Kidney (tissue), 22 donors: ENCODE measurements at places on chromosomes 13 and 19. TPM values are rescaled to one million over a fixed set of nuclear protein-coding genes. Genes with fewer than 3 reads are reported as not detected.

- H3K27ac ChIP-seq: peak overlapping the region; percentile 29
- H3K4me1 ChIP-seq: peaks cover 16% of the 10 kb centered on the region
- peak; percentile 25 for DNase-seq
Measured at GRCh38 chr13:81406639-81407292, 1065.8 kb upstream of the SPRY2 start.

- no peaks in the 10 kb centered on the region for H3K4me1 ChIP-seq
- H3K36me3 ChIP-seq: peaks cover 2% of the 10 kb centered on the region
- DNase-seq: peak; percentile 95
- H3K27me3 ChIP-seq: no peaks in the 10 kb centered on the region
Measured at GRCh38 chr19:48835734-48836088, 580 bp downstream of the HSD17B14 start.

The METTL21C gene
- polyA plus RNA-seq: not detected

The ERICH4 gene
- 23.1 TPM for polyA plus RNA-seq

DNA sequence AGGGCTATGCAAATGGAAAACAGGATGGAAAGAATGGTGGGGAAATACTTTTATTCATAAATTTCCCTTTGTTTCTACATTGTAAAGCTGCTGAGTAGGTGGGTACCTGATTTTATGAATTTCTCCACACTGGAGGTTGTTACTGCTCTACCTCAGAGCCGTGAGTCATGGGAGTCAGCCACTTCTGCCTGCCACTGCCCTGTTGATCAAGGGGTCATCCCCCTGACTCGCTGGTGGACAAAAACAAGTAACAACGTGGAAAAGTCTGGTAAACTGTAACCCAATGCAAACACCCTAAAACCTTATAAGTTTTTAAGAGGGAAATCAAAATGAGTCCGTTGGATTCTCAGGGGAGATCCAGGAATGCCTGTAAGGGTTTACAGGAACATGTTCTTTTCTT lies 329.5 kb downstream of the ATP8A2 start:
- H3K4me1 ChIP-seq: no peaks in the 10 kb centered on the region
- DNase-seq: no peak
- no peaks in the 10 kb centered on the region for H3K36me3 ChIP-seq
- no peaks in the 10 kb centered on the region for H3K27me3 ChIP-seq
- no peak overlapping the region for H3K27ac ChIP-seq
- H3K4me3 ChIP-seq: no peak overlapping the region

The SPRED3 gene
- 0.17 TPM for polyA plus RNA-seq

DNA sequence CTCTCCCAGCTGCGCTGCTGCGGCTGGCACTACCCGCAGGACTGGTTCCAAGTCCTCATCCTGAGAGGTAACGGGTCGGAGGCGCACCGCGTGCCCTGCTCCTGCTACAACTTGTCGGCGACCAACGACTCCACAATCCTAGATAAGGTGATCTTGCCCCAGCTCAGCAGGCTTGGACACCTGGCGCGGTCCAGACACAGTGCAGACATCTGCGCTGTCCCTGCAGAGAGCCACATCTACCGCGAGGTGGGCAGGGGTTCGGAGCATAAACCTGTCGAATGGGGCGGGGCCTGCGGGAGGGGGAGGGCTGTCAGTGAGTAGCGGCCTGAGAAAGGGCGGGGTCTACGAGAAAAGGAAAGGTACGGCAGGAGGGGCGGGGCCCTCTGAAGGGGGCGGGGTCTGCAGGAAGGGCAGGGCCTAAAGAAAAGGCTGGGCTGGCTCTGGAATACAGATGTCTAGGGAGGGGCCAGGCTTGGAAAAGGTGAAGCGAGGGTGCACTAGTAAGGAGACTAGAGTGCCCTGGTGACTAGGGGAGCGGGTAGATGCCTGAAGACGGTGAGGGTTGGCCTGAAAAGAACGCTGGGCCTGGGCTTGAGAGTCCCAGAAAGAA lies 3.6 kb downstream of the CD37 start:
- H3K4me1 ChIP-seq: no peaks in the 10 kb centered on the region
- H3K27me3 ChIP-seq: no peaks in the 10 kb centered on the region
- peak overlapping the region; percentile 38 for H3K27ac ChIP-seq
- DNase-seq: peak; percentile 94

DNA sequence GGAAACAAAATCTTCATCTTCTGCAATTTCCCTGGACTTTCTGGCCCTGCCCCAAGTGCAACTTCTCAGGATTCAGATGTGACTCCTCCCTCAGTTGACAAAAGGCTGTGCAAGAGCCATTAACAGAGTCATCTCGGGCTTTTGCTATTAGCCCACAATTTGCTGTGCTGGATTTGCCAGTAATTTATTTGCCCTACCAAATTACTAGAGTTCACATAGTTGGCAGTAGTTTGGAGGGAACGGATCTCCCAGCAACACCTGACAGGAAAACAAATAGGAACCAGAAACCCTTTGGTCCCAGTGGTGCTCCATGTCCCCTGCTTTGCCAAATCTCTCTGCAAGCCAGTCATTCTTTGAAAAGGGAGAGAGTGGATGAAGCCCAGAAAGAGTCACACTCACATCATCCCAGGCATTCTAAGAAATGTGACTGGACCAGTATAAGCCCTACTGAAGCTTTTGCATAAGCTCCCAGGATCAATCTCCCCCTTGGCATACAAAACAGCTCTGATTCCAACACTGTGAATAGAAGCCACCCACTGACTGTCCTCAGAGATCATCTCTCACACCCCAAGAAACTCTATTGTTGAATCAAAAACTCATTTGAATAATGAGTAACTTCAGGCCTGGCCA lies 350.1 kb upstream of the NBEA start:
- H3K27ac ChIP-seq: no peak overlapping the region
- H3K36me3 ChIP-seq: no peaks in the 10 kb centered on the region
- no peak for DNase-seq
- no peaks in the 10 kb centered on the region for H3K4me1 ChIP-seq
- no peaks in the 10 kb centered on the region for H3K27me3 ChIP-seq

GRCh38 chr19:48480558-48481500 lies 11.7 kb downstream of the CYTH2 start:
- H3K27me3 ChIP-seq: no peaks in the 10 kb centered on the region
- peaks cover 14% of the 10 kb centered on the region for H3K36me3 ChIP-seq
- peak overlapping the region; percentile 30 for H3K4me3 ChIP-seq

GRCh38 chr19:29636553-29637360 lies 28.5 kb upstream of the PLEKHF1 start:
- no peak for DNase-seq
- no peaks in the 10 kb centered on the region for H3K4me1 ChIP-seq
- H3K27me3 ChIP-seq: no peaks in the 10 kb centered on the region
- no peak overlapping the region for H3K27ac ChIP-seq

GRCh38 chr19:43672061-43672679 lies 2.2 kb upstream of the PLAUR start:
- H3K27me3 ChIP-seq: no peaks in the 10 kb centered on the region
- H3K4me3 ChIP-seq: no peak overlapping the region
- H3K27ac ChIP-seq: no peak overlapping the region
- DNase-seq: no peak
- H3K36me3 ChIP-seq: no peaks in the 10 kb centered on the region

The ZNF844 gene
- 7.4 TPM for polyA plus RNA-seq

The FXYD1 gene
- 39.0 TPM for polyA plus RNA-seq

- H3K4me3 ChIP-seq: no peak overlapping the region
- no peaks in the 10 kb centered on the region for H3K27me3 ChIP-seq
- H3K4me1 ChIP-seq: peaks cover 8% of the 10 kb centered on the region
- H3K27ac ChIP-seq: no peak overlapping the region
Measured at GRCh38 chr13:112771877-112772538, 82.2 kb downstream of the ATP11A start.

GRCh38 chr19:45164577-45165335 lies 4.0 kb upstream of the NKPD1 start:
- H3K36me3 ChIP-seq: no peaks in the 10 kb centered on the region
- no peak overlapping the region for H3K27ac ChIP-seq
- DNase-seq: peak; percentile 82
- H3K27me3 ChIP-seq: no peaks in the 10 kb centered on the region
- peaks cover 2% of the 10 kb centered on the region for H3K4me1 ChIP-seq
- H3K4me3 ChIP-seq: no peak overlapping the region

- no peaks in the 10 kb centered on the region for H3K36me3 ChIP-seq
- H3K4me1 ChIP-seq: peaks cover 15% of the 10 kb centered on the region
- H3K27me3 ChIP-seq: no peaks in the 10 kb centered on the region
Measured at GRCh38 chr13:100547791-100548201, 40.8 kb downstream of the GGACT start.

DNA sequence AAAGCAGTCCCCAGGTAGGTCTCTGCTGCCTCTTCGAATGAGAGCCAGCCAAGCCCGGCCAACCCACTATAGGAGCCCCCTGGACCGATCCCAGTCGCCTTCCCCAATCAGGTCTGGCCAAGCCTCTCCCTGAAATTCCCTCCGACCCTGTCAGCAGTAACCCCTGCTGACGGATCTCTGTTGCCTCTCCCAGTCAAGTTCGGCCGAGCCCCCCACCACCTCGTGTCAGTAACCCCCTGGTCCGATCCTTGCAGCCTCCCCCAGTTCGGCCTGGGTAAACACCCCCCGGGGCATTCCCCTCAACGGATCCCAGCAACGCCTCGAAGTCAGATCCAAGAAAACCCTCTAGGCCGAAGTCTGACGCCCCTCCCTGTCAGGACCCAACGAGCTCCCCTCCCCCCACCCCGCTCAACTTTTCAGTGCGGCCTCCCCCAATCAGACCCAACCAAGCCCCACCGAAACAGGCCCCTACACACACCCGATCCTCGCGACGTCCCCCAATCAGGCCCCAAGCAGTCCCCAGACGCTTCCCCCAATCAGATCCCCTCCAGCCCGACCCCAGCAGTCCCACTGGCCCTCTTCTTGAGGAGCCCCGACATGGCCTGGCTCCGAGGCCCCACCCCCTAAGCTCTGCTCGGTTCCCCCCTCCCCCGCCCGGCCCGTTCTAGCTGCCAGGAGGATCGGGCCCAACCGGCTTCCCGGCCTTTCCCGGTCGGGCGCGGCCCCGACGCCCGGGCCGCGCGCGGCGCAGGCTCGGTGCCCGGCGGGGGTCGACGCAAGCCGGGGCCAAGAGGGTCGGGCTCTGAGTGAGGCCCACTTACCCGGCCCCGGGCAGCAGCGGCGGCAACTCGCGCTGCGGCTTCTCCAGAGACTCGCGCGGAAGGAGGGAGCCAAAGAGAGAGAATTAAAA lies 1.8 kb downstream of the TNPO2 start:
- peak; percentile 92 for DNase-seq
- H3K27me3 ChIP-seq: no peaks in the 10 kb centered on the region
- H3K4me3 ChIP-seq: peak overlapping the region; percentile 42
- H3K36me3 ChIP-seq: peaks cover 6% of the 10 kb centered on the region

- no peaks in the 10 kb centered on the region for H3K27me3 ChIP-seq
- no peak for DNase-seq
- no peaks in the 10 kb centered on the region for H3K4me1 ChIP-seq
- H3K27ac ChIP-seq: no peak overlapping the region
- H3K36me3 ChIP-seq: no peaks in the 10 kb centered on the region
- no peak overlapping the region for H3K4me3 ChIP-seq
Measured at GRCh38 chr19:33286899-33287298, 15.4 kb downstream of the CEBPA start.
